ENCODE measurements at places on chromosomes 5 and 9. TPM values are rescaled to one million over a fixed set of nuclear protein-coding genes. Genes with fewer than 3 reads are reported as not detected.

DNA sequence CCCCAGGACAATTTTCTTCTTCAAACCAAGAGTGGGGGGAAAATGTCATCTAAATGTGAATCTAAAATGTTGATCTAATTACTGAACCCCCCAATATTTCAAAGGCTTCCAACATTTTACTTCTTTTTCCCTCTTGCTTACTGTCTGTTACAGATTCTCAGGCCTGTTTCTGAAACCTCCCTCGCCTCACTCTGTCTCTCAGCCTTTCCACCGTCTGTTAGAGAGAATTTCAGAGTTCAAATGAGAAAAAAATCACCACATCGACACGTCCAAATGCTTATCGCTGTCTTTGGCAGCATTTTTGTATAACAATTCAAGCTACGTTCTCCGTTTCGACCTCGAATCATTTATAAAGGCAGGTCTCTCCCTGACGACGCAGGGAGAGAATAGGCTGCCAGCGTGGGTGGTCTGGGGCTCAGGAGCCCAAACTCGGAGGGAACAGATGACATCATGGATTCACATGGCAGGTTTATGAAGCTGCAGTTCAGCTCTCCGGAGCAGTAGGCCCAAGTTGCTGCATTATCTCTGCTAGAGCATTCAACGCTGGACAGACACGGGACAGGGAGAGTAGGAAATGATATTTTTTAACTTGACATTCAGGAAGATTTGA, 139.8 kb downstream of the GAS1 start:
- no peak for DNase-seq

GRCh38 chr5:107570805-107571531, 99.8 kb downstream of the EFNA5 start:
- DNase-seq: no peak

DNA sequence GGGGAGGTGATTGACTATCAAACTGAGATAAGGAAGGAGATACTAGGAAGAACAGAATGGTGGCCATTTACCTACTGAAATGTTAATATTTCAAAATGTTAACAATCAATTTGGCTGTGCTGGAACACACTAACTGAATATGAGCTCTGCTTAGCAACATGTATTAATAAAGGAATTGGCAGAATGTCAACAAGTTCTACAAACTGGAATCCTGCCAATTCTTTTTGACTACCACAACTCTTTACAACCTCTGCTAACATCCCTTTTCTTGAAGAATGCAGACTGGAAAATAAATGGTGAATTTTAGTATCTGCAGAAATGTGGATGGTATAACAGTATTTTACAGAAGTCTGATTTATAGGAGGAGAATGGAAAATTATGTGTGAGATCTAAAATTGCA, 446.4 kb downstream of the ISL1 start:
- DNase-seq: no peak

DNA sequence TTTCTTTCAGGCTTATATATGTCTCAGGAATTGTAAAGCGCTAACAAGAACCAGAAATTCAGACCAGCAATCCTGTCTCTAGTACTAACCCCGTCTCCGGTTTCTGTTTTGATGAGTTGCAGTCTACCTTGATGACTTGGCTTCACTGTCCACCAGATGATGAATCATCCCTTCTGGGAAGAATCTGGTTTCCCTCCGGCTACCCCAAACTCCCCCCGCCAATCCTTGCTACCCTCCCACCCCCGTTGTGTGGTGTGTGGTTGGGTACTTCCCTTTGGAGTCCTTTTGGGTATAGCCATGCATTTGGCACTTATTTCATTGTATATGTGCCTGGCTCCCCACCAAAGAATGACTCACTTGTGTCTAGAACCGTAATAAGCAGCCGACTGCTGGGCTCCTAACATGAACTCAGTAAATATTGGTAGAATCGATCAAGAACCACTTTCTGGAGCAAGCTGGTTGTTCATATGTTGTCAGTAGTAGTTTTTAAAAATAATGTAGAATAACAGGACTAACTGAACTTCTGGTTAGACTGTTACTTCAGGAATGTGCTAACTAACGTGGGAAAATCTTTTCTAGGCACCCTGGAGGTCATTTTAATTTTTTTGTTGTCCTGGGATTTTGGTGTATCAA, 8.3 kb upstream of the TGFBI start:
- DNase-seq: no peak

SPATA31D1 gene
- not detected for total RNA-seq

Measured in aorta (tissue), 5 donors.